ENCODE measurements at places on chromosomes 4 and X. TPM values are rescaled to one million over a fixed set of nuclear protein-coding genes. Genes with fewer than 3 reads are reported as not detected.
A peak's percentile ranks its signal among the peaks of the same experiment; 100 is the strongest.

The CSAG2 gene
- 0.40 TPM for total RNA-seq

DNA sequence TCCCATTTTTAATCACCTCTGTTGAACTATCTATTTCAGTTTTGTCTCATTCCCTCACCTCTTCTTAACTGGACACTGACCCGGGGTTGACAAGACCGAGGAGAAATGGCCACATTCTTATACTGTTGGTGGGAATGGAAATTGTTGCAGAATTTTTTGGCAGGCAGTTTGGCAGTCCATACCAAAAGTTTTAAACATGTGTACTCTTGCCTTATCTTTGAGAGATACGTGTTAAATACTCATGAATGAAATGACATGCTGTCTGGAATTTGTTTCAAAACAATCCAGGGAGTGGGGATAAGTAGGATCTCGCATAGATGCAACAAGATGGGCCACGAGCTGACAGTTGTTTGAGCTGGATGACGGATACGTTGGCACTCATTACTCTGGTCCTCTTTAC is 12.1 kb downstream of the FGFBP1 start:
- DNase-seq = no peak
- H3K27ac ChIP-seq = no peak overlapping the region
- no peak overlapping the region for H3K4me3 ChIP-seq
- H3K36me3 ChIP-seq = no peaks in the 10 kb centered on the region
- H3K4me1 ChIP-seq = no peaks in the 10 kb centered on the region

DNA sequence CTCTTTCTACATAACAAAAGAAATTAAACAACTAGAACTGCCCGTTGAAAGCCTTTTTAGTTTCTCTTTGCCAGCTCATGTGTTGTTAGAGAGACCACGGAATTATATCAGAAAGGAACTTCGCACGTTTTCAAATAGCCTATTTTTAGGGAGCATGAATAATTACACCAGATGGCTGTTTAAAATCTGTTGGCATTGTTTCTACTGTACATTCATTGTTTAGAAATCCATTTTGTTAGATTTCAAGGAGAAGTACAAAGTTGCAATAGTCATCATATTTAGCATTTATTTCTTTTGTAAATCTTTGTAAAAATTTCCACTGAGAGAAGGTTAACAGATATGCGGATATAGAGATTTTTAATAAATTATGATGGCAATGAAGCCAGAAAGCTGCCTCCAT is 403.0 kb upstream of the HS3ST1 start:
- H3K4me3 ChIP-seq = no peak overlapping the region
- DNase-seq = no peak
- H3K36me3 ChIP-seq = no peaks in the 10 kb centered on the region
- no peaks in the 10 kb centered on the region for H3K27me3 ChIP-seq

- no peaks in the 10 kb centered on the region for H3K36me3 ChIP-seq
- peak overlapping the region; percentile 95 for H3K4me3 ChIP-seq
- peaks cover 87% of the 10 kb centered on the region for H3K27me3 ChIP-seq
- peak; percentile 72 for DNase-seq
- H3K4me1 ChIP-seq = peaks cover 30% of the 10 kb centered on the region
- peak overlapping the region; percentile 26 for H3K27ac ChIP-seq
Measured at GRCh38 chr4:107034996-107035818, 906 bp downstream of the DKK2 start.

DNA sequence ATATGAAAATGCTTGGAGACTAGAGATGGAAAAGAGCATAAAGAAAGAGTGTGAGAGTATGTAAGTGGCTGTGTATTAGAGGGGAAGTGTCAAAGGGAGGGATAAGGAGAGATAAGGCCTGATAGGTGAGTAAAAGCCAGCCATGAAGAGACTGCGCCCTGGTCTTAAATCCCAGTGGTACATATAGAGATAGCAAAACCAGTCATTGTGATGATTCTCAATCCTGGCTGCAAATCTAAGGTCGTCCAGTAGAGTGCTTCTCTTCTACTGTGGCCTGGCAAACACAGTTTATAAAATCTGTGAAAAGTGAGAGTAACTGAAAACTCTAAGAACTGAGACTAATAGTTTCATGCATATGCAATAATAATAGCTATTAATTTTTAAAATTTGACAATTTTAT is 86.9 kb downstream of the MAB21L2 start:
- H3K27ac ChIP-seq = no peak overlapping the region
- H3K27me3 ChIP-seq = no peaks in the 10 kb centered on the region
- H3K4me1 ChIP-seq = no peaks in the 10 kb centered on the region

DNA sequence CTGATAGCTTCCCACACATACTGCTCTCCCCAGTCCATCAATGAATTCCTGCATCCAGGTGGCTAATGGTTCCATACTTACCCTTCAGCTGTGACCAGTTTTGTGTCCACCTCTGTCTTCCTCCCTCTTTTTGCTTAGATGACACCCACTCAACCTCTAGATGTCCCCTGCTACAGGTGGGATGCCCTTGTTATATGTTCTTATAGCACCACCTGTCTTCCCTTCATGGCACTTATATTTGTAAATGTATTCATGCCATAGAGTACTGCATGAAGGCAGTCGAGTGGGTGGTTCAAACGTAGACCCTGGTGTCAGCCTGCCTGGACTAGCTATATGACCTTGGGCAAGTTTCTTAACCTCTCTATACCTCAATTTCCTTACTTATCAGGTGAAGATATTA is 6.5 kb upstream of the USP46 start:
- H3K27ac ChIP-seq = no peak overlapping the region
- H3K4me3 ChIP-seq = no peak overlapping the region
- no peaks in the 10 kb centered on the region for H3K4me1 ChIP-seq
- no peak for DNase-seq
- H3K36me3 ChIP-seq = peaks cover 23% of the 10 kb centered on the region
- peaks cover 5% of the 10 kb centered on the region for H3K27me3 ChIP-seq

DNA sequence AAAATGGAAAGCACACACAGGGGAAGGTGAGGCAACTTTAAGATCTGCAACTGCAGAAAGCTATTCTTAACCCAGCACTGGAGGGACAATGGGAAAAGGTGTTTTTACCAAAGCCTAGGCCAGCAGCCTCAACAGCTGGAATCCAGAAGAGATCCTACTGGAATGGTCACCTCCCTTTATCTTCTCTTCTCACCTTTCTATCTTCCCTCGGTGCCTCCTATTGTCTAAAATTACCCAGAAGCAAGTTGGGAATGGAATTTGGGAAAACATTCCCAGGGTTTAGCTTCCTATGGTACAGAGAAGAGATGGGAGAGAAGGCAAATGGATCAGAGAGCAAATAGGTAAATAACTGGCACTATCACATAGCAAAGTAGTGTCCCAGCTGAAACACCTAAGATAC is 73.1 kb downstream of the TIGD2 start:
- DNase-seq = no peak
- no peak overlapping the region for H3K27ac ChIP-seq
- no peak overlapping the region for H3K4me3 ChIP-seq

GRCh38 chrX:12895866-12896265 is 10.6 kb upstream of the TLR8 start:
- H3K27ac ChIP-seq = no peak overlapping the region
- H3K4me3 ChIP-seq = no peak overlapping the region
- H3K27me3 ChIP-seq = no peaks in the 10 kb centered on the region

The CISD2 gene
- total RNA-seq = 27.9 TPM

The FRAS1 gene
- total RNA-seq = 33.1 TPM

The CITED1 gene
- total RNA-seq = 6.0 TPM

The FRMPD3 gene
- 2.6 TPM for total RNA-seq

GRCh38 chrX:115535421-115535820 is 25.6 kb upstream of the PLS3 start:
- no peak overlapping the region for H3K4me3 ChIP-seq
- H3K4me1 ChIP-seq = peaks cover 15% of the 10 kb centered on the region
- H3K27me3 ChIP-seq = no peaks in the 10 kb centered on the region
- no peak for DNase-seq

DNA sequence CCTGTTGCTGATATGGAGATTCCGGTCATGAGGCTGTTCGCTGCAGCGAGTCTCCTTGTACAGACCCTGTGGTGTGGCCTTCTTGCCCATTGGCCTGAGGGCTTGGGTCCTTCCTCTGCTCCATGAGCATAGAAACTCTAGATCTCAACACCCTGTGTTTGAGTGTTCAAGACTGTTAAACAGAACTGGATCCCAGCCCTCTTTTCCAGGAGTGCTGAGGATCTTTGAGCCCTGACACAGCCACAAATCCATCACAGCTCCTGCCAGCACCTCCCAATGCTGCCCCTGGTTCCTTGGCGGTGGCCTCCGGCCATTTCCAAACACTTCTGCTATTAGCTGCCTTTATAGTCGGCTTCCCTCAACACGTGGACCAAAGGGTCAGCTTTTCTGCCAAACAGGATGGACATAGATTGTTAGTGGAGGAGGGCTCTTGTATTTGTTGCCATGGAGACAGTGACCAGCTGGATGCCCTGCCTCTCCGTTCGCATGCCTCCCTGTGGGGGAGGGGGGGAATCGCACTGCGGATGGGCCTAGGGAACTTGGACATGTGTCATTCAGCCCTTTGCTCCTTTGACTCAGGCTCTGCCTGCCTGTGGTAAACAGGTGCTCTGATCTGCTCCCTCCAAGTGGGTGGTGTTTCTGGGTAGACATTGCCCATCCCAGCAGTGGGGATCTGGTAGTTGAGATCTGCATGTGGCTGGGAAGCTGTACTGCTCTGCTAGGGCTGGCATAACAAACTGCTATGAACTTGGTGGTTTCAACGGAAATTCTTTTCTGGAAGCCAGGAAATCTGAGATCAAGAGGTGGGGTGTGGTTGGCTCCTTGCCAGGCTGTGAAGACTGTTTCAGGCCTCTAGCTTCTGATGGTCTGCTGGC is 6.9 kb upstream of the WDR1 start:
- peak overlapping the region; percentile 56 for H3K27ac ChIP-seq
- H3K27me3 ChIP-seq = peaks cover 11% of the 10 kb centered on the region
- H3K4me1 ChIP-seq = peaks cover 22% of the 10 kb centered on the region
- DNase-seq = no peak

GRCh38 chr4:6446538-6447451 is 25.6 kb downstream of the PPP2R2C start:
- H3K27ac ChIP-seq = peak overlapping the region; percentile 30
- peaks cover 16% of the 10 kb centered on the region for H3K4me1 ChIP-seq
- peaks cover 22% of the 10 kb centered on the region for H3K27me3 ChIP-seq

- no peaks in the 10 kb centered on the region for H3K27me3 ChIP-seq
- peaks cover 22% of the 10 kb centered on the region for H3K4me1 ChIP-seq
- H3K27ac ChIP-seq = peak overlapping the region; percentile 6
- H3K4me3 ChIP-seq = no peak overlapping the region
- DNase-seq = no peak
Measured at GRCh38 chr4:40255393-40256281, 58.8 kb downstream of the RHOH start.

DNA sequence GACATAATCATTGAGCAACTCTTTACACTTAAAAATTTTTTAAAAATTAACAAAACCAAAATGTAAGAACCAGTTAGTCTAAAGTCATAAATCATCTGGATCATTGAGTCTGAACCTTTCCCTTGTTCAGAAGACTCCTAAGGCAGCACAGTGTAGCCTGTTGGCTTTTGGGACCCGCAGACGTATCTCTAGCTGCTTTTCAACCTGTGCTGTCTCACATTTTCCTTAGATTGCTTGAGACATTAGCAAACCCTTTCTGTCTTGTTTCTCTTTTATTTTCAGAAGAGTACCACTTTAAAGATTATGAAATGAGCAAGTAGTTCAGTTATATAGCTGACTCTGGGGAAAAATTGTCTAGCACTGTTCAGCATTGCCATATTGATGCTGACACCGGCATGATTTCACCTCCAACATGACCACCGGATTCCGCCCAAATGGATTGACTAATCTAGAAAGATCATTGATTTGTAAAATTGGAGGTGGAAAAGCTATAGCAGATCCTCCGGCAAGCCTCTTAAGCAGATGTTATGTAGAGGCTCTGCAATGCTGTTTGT is 8.9 kb downstream of the TCEANC start:
- H3K27me3 ChIP-seq = no peaks in the 10 kb centered on the region
- H3K4me1 ChIP-seq = peaks cover 8% of the 10 kb centered on the region
- no peaks in the 10 kb centered on the region for H3K36me3 ChIP-seq
- no peak overlapping the region for H3K27ac ChIP-seq

The MID2 gene
- 18.6 TPM for total RNA-seq

GRCh38 chr4:163833669-163834068 is 339.2 kb downstream of the TMA16 start:
- no peak overlapping the region for H3K4me3 ChIP-seq
- H3K27ac ChIP-seq = no peak overlapping the region
- no peaks in the 10 kb centered on the region for H3K36me3 ChIP-seq
- DNase-seq = no peak
- H3K4me1 ChIP-seq = no peaks in the 10 kb centered on the region
- H3K27me3 ChIP-seq = no peaks in the 10 kb centered on the region

The ODAM gene
- 0.90 TPM for total RNA-seq

DNA sequence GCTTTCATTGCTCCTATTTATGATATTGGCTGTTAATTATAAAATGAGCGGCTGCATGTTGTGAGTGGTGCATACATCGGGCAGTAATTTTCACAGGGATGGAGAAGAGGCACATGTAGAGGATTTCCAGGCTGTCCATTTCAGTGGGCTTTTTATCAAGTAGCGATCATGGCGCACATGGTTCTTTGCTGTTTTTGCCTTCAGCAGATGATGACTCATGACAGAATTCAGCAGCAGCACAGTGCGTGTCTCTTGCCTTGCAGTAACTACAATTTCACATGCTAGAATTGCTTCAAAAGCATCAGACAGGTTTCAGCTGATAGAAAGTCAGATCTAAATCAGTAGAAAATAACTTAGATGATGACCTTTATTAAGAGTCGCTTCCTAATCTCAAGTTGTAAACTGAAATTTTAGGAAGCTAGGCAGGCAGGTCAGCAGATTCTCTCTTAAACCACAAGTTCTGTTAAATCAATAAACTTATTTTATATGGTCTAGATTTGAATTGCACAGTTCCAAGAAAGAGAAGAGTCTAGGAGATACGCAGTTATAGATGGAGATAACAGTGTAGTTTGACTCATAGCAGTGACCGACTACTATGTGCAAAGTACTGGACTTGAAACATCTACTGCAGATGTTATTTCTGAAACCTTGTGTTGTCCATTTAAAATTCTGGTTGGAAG is 35.8 kb downstream of the LRP2BP start:
- no peak for DNase-seq
- H3K27ac ChIP-seq = no peak overlapping the region
- no peaks in the 10 kb centered on the region for H3K36me3 ChIP-seq
- no peaks in the 10 kb centered on the region for H3K27me3 ChIP-seq

GRCh38 chr4:185792384-185793115 is 19.4 kb downstream of the SORBS2 start:
- H3K36me3 ChIP-seq = no peaks in the 10 kb centered on the region
- no peaks in the 10 kb centered on the region for H3K27me3 ChIP-seq
- no peak overlapping the region for H3K27ac ChIP-seq
- H3K4me3 ChIP-seq = no peak overlapping the region
